ENCODE measurements at places on chromosomes 13 and 19. TPM values are rescaled to one million over a fixed set of nuclear protein-coding genes. Genes with fewer than 3 reads are reported as not detected.

Gene SIAH3
- 0.16 TPM for total RNA-seq

Gene SLITRK6
- not detected for total RNA-seq

Gene ZNF229
- 2.0 TPM for total RNA-seq

Gene TNFSF13B
- total RNA-seq = 0.49 TPM

Gene ZNF772
- total RNA-seq = 11.2 TPM
